Activated CD4-positive, alpha-beta memory T cell treated with anti-CD3 and anti-CD28 coated beads for 36 hours (primary cell): ENCODE measurements at places on chromosomes 11 and 22. TPM values are rescaled to one million over a fixed set of nuclear protein-coding genes. Genes with fewer than 3 reads are reported as not detected.

Gene DNAJB7
- total RNA-seq = not detected

GRCh38 chr11:122068837-122069236 lies 47.2 kb downstream of the BLID start:
- H3K27ac ChIP-seq = no peak overlapping the region
- H3K36me3 ChIP-seq = no peaks in the 10 kb centered on the region
- DNase-seq = no peak
- H3K4me1 ChIP-seq = no peaks in the 10 kb centered on the region

GRCh38 chr11:86483940-86484794 lies 109.5 kb downstream of the CCDC81 start:
- H3K27me3 ChIP-seq = no peaks in the 10 kb centered on the region
- no peaks in the 10 kb centered on the region for H3K36me3 ChIP-seq
- no peak for DNase-seq
- H3K4me3 ChIP-seq = no peak overlapping the region
- no peak overlapping the region for H3K27ac ChIP-seq

- H3K4me3 ChIP-seq = no peak overlapping the region
- H3K27ac ChIP-seq = no peak overlapping the region
- DNase-seq = no peak
- peaks cover 11% of the 10 kb centered on the region for H3K27me3 ChIP-seq
These were observed 44.7 kb upstream of the CAPRIN1 start for GRCh38 chr11:34006876-34007275.

DNA sequence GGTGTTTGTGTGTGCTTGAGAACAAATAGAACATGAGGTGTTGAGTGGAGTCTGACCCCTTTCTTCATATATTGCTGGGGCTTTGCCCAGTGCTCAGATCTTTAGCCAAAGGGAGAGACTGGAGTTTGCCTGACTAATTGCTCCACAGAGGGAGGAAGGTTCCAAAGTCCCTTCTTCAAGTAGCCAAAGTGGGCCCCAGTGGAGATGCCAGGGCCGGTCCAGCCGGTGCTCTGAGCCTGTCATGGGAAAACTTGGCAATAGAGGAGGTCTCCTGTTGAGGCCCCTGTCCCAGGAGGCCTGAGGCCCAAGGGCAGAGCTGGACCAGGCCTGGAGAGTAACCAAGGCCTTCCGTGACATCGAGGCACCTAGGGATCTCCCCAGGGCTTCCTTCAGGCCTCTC lies 112.3 kb downstream of the DSCAML1 start:
- H3K27ac ChIP-seq = no peak overlapping the region
- H3K27me3 ChIP-seq = peaks cover 2% of the 10 kb centered on the region
- no peak overlapping the region for H3K4me3 ChIP-seq
- DNase-seq = no peak

Gene ALDH3B2
- not detected for total RNA-seq

Gene INS
- total RNA-seq = not detected

- H3K27ac ChIP-seq = no peak overlapping the region
- no peak overlapping the region for H3K4me3 ChIP-seq
- H3K36me3 ChIP-seq = peaks cover under 1% of the 10 kb centered on the region
- no peaks in the 10 kb centered on the region for H3K4me1 ChIP-seq
These were observed 147.5 kb downstream of the CRYBB2 start for GRCh38 chr22:25366876-25367466.

GRCh38 chr22:48340727-48341709 lies 1486.7 kb downstream of the BRD1 start:
- H3K27me3 ChIP-seq = peaks cover 4% of the 10 kb centered on the region
- H3K4me3 ChIP-seq = no peak overlapping the region
- H3K36me3 ChIP-seq = no peaks in the 10 kb centered on the region

- no peaks in the 10 kb centered on the region for H3K27me3 ChIP-seq
- peaks cover 10% of the 10 kb centered on the region for H3K36me3 ChIP-seq
- DNase-seq = no peak
- H3K4me3 ChIP-seq = no peak overlapping the region
- H3K4me1 ChIP-seq = peaks cover 56% of the 10 kb centered on the region
- H3K27ac ChIP-seq = no peak overlapping the region
These were observed 104.5 kb downstream of the PDE3B start for GRCh38 chr11:14748090-14748489.

GRCh38 chr11:1168256-1168655 lies 10.5 kb downstream of the MUC5AC start:
- no peak overlapping the region for H3K4me3 ChIP-seq
- no peaks in the 10 kb centered on the region for H3K4me1 ChIP-seq
- no peak overlapping the region for H3K27ac ChIP-seq
- H3K27me3 ChIP-seq = no peaks in the 10 kb centered on the region
- no peaks in the 10 kb centered on the region for H3K36me3 ChIP-seq

GRCh38 chr11:108914981-108915380 lies 250.1 kb downstream of the DDX10 start:
- no peak overlapping the region for H3K4me3 ChIP-seq
- H3K4me1 ChIP-seq = no peaks in the 10 kb centered on the region
- no peak overlapping the region for H3K27ac ChIP-seq

Gene NAALAD2
- total RNA-seq = not detected

- H3K4me3 ChIP-seq = no peak overlapping the region
- peaks cover 10% of the 10 kb centered on the region for H3K36me3 ChIP-seq
- DNase-seq = no peak
- H3K27me3 ChIP-seq = no peaks in the 10 kb centered on the region
- no peak overlapping the region for H3K27ac ChIP-seq
- peaks cover 5% of the 10 kb centered on the region for H3K4me1 ChIP-seq
These were observed 51.6 kb downstream of the DGCR2 start for GRCh38 chr22:19070397-19071169.

GRCh38 chr11:14118072-14118471 lies 155.5 kb downstream of the SPON1 start:
- H3K36me3 ChIP-seq = no peaks in the 10 kb centered on the region
- no peak overlapping the region for H3K4me3 ChIP-seq
- no peaks in the 10 kb centered on the region for H3K27me3 ChIP-seq
- H3K4me1 ChIP-seq = peaks cover 5% of the 10 kb centered on the region
- H3K27ac ChIP-seq = no peak overlapping the region

Gene NLRP14
- total RNA-seq = 0.07 TPM

- H3K27me3 ChIP-seq = peaks cover 7% of the 10 kb centered on the region
- DNase-seq = no peak
- no peak overlapping the region for H3K4me3 ChIP-seq
- no peaks in the 10 kb centered on the region for H3K36me3 ChIP-seq
These were observed 57.6 kb downstream of the KREMEN1 start for GRCh38 chr22:29130476-29130875.

- peaks cover 6% of the 10 kb centered on the region for H3K4me1 ChIP-seq
- H3K36me3 ChIP-seq = peaks cover 25% of the 10 kb centered on the region
- no peak overlapping the region for H3K27ac ChIP-seq
- no peak for DNase-seq
These were observed 24.1 kb downstream of the USP35 start for GRCh38 chr11:78212586-78213371.

Gene WNT7B
- total RNA-seq = not detected
